Activated CD4-positive, alpha-beta T cell treated with anti-CD3 and anti-CD28 coated beads, Interleukin-2, amount 50 U/mL, for 1 hour (primary cell): ENCODE measurements at places on chromosomes 16 and 17.

DNA sequence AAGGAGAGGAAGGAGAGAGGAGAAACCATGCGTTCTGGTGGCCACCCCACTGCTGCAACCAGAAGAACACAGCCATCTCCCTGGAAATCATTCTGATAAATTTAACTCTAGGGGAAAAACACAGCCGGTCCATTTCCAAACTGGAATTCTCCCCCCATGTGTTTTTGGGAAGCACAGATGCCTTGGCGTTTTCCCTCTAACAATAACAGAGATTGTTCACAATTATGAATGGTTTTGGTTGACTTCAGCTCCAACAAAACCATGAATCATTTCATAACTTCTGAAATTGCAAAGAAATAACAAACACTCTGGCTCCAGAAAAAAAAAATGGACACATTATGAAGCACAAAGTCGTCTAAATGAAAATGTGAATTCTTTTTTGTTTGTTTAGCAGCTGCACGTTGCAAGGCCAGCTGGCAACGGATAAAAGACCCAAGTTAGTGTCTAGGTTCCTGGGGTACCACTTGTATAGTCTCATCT lies 46.2 kb downstream of the GNAO1 start:
- DNase-seq = no peak

- no peak for DNase-seq
Measured at GRCh38 chr17:38879878-38880665, 10.2 kb downstream of the LASP1 start.

GRCh38 chr17:57553991-57554825 lies 190.9 kb downstream of the CCDC182 start:
- DNase-seq = no peak

DNA sequence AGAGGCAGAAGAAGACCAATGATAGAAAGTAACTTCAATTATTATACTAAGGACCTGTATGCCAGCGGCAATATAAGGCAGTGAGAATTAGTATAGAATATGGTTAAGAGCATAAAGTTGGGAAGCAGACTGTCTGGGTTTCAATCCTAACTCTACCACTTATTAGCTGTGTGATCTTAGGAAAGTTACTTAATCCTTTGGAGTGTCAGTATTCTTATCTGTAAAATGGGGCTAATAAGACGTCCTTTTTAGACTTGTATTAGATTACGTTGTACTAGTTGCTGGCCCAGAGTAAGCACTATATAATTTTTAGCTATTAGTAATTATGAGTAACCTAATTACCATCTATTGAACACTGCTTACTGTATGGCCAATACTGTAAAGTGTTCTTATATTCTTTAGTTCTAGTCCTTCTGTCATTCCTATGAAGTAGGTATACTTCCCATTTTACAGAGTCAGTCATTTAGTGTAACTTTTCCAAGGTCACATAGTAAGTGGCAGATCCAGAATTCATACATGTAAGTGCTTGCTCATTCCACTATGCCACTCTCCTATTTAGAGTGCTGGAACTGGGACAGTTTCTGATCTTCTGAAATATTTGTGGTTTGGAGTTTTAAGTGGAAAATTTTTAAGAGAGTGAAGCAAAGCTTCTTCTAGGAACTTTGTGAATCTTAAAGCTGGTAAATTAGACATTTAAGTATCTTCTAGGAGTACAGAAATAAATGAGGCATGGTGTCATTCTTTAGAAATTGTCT lies 22.5 kb downstream of the HEATR9 start:
- no peak for DNase-seq

GRCh38 chr17:16352303-16352666 lies 984 bp downstream of the CENPV start:
- peak; percentile 17 for DNase-seq

DNA sequence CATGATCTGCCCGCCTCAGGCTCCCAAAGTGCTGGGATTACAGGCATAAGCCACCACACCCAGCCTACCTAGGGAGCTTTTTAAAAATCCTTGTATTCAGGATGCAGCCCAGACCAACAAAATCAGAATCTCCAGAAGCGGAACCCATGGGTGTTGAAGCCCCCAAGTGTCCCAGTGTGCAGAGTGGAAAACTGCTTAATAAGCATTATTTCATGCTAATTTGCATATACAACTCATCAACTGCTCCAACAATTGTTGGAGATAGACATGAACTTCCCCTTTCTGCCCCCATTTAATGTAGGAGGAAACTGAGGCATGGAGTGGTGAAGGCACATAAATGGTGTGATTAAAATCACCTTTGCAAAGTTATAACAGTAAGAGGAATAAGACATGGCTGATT lies 84.3 kb upstream of the C16orf82 start:
- DNase-seq = no peak

DNA sequence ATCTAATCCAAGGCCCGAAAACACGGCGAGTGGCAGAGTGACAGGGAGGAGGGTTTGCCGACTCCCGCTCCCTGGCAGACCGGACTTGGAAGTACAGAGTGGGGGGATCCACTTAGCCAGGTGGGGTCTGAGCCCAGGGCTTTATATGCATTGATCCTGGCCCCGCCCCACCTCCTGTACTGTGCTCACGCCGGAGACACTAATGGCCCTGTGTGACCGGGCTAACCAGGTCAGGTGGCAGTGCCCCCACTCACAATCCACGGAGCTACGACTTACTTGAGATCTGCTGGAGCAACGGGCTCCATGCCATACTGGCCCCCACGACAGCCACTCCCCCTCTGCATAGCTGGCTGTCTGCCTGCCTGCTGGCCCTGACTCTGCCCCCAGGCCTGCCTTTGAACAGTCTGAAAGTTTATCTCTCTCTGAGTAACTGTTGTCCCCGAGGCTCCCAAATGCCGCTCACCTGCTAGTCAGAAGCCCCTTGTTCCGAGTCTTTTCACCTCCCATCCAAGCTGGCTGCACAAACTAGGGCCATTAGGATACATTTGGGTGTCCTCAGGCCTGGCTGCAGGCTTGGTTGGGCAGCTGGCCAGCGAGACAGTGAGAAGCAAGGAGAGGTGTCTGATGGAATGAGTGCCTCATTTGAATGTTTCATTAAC lies 28.0 kb downstream of the CACNA1G start:
- no peak for DNase-seq

DNA sequence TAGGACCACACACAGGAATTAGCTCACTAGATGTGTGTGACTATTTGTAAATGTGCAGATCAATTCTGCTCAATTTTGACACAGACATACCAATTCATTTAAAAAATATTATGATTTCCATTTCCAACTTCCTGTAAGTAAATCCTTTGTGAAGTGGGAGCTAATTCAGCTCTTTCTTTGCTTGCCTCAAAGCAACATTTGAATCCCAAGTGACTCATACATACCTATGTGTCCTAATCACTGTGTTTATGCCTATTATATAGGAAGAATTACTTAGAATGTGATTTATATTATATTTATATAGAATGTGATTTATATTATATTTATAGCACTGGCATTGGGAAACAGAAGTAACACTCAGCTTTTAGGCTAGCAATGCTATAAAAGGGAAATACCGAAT lies 195.9 kb upstream of the C17orf78 start:
- no peak for DNase-seq

- DNase-seq = peak; percentile 76
Measured at GRCh38 chr16:85306071-85306792, 194.0 kb upstream of the CIBAR2 start.

DNA sequence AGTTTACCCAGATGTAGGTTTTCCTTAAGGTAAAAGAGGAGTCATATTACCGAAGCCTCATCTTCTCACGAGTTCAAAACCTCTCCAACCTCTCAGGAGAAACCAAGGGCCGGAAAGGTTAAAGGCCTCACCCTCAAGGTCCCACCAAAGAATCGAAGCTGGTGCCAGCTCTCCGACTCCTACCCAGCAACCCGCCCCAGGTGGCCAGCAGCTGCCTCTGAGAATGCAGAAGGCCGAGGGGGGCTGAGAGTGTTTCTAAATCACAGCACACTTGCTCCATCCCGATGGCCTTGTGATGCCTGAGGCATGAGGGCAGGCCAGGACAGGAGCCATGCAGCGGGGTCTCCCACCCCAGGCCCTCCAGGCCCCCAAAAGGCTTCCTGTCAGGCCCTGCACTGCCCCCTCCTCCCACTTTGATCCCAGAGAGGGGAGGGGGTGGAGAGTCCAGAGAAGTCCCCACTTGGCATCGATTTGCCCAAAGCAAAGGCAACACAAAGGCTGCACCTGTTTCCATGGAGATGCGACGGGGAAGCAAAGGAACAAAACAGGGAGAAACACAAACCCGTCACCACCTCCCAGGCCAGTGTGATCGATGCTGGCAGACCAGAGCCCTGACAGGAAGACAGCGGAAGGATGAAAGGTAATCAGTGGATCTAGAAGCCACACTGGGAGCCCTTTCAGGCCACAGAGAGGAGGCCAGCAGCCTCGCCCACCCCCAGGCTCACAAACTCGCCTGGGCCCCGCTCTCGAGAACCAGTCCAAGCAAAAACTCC lies 39.0 kb downstream of the CUEDC1 start:
- DNase-seq = no peak

DNA sequence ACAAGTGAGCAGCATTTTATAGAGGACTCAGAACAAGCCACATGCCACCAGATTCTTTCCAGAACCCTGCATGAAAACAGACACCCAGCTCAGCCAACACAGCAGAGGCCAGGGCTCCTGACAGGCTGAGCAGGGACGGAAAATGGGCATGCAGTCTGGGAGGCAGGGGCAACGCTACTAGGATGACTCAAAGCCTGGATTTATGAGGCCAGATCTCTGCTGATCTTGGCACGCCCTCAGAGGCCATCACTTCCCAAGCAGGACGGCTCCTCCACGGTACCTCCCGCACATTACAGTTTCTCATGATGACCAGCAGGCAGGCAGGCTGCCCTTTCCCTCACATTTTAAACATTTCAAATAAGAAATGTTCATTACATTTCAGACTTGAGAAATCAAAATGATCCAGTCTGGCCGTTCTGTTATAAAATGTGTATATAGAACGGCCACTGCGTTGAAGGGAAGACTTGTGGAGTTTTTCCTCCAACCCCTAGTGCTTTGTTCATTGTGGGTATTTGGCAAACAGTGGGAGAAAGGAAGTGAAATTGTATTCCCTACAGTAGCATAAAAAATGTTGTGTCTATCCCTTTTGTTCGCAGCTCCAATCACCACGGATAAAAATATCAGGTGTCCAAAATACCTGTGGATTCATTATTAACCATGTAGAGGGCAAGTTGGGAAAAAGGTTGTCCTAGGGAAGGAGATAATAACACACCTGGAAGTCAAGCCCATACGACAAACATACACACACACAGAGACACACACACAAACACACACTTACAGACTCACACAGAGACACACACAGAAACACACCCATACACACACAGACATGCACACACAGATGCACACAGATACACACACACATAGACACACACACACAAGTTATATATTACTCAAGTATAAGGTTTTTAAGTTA lies 64.8 kb upstream of the ADAMTS18 start:
- no peak for DNase-seq

- no peak for DNase-seq
Measured at GRCh38 chr17:63550817-63551639, 751 bp downstream of the DCAF7 start.

DNA sequence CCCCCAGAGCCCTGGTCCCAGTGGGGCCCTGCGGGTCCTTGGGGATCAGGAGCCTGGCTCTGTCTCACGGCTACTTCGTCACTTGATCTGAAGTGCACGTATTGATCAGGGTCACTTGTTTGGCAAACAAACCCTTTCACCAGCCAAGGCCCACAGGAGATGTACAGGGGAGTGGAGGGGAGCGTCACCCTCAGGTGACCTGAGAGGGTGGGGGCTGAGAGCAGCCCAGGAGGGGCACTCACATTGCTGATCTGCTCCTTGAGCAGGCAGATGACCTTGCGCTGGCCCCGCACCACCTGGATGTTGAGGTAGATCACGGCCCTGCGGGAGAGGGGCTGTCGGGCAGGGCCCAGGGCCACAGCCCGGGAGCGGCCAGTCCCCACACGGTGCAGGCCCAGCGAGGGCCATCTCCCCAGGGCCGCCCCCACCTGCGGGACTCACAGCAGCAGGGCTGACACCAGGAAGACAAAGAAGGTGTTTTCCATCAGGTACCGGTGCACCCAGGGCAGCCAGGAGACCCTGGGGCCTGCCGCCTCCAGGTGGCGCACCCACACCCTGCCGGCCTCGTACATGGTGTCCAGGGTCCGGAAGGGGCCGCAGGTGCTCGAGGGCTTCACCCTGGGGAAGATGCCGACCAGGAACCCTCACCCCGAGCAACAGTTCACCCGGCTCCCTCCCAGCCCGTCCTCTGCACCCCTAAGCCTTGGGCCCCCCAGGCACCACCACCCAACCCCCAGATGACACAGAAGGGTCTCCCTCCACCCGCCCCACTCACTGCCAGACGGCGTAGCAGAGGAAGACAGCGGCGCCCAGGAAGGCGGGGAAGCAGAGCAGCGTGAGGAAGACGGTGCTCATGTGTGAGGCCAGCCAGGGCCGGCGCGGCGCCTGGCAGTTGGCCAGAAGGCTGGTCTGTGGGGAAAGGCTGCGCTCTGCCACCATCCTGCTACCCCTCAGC lies 11.3 kb downstream of the TMC6 start:
- DNase-seq = no peak

GRCh38 chr17:12575641-12576040 lies 90.0 kb upstream of the MYOCD start:
- no peak for DNase-seq

DNA sequence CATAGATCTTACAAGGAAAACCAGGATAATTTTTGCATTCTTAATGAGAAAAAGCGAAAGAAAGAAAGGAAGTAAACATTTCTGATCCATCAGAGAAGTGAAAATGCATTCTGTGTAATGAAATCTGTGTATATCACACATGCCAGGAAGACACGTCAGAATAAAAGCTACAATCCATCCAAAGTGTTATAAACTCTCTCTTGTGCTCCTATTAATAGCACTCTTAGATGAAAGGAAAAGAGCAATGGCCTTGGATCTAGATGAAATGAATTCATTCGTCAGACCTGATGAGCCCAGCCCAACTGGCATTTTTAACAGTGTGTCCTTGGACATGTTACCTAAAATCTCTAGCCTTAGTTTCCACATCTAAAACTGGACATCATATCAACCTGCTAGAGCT lies 885.5 kb downstream of the CDH11 start:
- DNase-seq = no peak

DNA sequence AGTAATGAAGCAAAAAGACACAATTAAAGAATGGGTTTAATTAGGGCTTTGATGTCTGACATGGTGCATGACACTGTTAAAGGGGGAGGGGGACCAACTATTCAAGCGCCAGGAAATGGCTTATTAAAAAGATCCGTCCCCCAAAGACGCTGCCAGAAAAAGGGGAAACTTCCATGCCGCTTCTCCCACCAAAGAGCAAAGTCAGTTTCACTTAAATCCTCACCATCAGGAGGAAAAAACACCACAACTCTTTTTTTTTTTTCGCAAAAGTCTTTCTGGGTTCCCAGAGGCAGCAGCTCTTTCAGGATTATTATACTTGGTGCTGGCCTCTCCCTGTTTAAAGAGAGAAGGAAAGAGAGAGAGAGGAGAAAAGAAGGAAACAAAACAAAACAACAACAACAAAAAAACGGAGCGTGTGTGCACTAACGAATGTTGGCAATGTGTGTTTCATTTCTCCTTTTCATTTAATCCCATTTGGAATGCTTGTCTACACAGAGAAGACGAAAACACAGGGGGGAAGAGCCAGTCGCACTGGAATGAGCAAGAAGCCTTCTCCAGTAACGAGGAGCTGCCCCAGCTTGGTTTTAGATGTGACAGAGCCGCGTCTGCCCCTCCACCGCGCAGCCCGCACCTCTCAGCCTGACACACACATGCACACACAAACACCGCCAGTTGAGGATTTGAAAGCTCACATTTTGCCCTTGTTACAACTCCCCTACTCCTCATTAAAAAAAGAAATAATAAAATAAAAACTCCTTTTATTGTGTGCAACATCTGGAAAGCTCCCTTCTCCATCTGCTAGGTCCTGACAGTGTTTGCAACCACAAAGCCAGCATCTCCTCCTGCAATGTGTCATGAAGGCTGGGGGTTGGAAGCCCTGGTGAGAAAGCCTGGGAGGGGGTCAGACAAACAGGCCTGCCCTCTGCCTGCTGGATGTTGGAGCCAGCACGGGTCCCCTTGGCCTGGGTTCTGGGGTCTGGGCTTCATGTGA lies 32.7 kb upstream of the AXIN2 start:
- DNase-seq = peak; percentile 3
